ENCODE measurements at places on chromosomes 2 and 18.

DNA sequence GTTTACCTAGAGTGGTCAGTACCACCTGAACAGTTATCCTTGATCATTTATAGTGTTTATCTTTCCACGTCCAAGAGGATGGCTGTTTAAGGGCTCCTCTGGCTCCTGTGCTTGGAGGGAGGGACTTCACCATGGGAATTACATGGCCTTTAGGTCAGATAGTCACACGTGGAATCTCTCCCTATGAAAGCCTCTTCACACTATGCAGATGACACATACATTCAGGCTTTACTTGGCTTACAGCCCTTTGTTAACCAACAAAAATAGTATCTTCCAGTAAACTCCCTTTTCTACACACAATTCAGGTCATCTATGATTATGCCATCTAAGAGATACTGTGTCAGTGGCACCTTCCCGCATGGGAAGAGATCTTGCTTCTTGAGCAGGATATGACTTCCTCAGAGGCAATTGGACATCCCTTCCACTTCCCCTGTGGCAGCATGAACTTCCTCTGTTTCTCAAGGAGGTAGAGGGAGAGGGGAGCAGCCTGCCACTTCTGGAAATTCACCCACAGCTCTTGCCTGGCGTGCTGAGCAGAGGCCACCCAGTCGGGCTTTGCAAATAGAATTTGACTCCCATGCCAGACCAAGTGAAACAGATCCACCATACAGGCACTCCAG lies 53.5 kb downstream of the COLEC12 start:
- DNase-seq, result no peak

DNA sequence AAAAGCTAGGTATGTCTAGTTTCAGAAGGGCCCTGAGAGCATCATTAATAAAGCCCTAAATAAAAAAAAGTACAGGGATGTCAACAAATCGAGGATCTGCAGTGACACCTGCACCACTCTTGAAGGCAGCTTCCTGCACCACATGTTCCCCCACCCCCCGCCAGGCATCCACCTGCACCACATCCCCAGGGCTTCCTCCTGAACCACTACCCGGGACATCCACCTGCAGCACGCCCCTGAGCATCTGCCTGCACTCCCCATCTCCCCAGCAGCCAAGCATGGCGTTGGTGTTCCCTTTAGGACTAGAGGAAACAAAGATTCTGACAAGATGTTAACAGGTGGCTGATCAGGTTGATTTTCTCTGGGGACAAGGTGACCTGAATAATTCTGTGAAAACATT lies 55.2 kb downstream of the DLGAP1 start:
- no peak for DNase-seq

DNA sequence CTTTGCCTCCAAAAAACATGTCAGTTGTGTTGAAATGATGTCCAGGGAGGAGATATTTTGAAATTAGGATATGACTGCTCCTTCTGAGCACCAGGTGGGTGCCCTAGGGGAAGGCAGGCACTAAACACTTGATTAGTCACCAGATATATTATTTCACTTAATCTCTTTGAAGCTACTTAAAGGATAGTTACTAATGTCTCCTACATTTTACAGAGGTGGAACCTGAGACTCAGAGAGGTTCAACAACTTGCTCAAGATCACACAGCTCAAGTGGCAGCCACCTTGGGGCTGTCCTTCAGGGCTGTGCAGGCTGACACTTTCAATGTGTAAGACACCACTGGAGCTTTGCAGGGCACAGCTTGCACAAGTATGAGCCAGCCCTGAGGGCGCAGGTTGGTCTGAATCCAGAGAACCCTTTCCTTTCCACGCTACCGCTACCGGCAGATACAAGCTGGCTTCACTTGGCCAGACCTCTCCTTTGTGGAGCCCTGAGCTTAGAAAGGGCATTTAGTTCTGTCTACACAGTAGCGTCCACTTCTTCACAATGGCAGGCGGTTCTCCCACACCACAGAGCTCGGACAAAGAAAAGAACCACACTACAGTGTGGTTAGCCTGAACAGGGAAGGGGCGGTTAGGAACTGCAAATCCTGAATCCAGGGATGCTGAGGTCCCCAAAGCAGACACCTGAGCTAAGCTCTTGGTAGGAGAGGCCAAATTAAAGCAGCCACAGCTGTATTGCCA lies 16.4 kb downstream of the ALPK2 start:
- DNase-seq, result no peak

- no peak for DNase-seq
These were observed 95.3 kb downstream of the PIGN start for GRCh38 chr18:62091487-62092120.

- DNase-seq, result no peak
These were observed 27.9 kb downstream of the PIEZO2 start for GRCh38 chr18:11121443-11121849.

- DNase-seq, result no peak
These were observed 44.2 kb downstream of the WDPCP start for GRCh38 chr2:63544017-63544627.

- peak; percentile 54 for DNase-seq
These were observed at the start of gene ITPRIPL1 for GRCh38 chr2:96325041-96325883. TSS of gene ITPRIPL1 (plus strand) at chr2:96325317. CDS start at chr2:96325840, 523 bp downstream.

DNA sequence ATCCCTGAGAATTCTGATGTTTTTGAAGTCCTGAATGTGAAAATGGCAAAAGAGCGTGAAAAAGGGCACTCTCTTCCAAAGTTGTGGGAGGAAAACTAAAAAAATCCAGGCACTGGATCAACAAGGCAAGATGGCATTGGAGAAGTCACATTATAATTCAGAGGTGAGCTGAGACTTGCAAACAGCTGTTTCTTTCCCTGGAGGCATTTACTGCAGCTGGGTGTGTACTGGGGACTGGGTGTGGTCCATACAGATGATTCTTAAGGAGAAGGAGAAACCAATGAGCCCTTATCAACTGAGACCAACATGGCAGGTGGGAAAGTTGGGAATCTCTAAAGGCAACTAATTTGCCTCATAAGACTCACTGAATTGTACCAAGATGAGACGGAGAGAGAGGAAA lies 313.9 kb downstream of the TRIB2 start:
- DNase-seq, result no peak

GRCh38 chr2:160506371-160507045 lies 12.9 kb upstream of the RBMS1 start:
- no peak for DNase-seq

DNA sequence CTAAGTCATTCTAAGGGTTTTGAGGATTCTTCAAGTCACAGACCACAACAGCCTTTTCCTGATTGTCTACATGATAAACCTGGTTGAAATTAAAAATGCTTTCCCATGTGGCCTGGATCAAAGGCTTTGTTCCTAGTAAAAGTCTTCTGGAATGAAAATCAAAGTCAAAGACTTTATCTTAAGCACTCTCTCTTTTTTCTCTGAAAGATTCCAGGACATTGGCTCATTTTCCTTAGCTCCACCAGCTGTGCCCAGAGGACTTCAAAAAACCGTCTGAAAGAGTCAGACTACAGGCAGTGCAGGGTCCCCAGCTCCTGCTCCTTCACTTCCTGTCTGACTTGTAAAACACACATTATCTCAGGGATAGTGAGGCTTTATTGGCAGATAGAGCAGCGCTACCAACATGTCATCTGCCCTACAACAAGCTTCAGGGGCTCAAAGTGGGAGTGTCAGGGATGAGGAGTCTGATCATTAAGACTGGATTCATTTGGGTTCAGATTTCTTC lies 148.2 kb downstream of the ESCO1 start:
- DNase-seq, result no peak

DNA sequence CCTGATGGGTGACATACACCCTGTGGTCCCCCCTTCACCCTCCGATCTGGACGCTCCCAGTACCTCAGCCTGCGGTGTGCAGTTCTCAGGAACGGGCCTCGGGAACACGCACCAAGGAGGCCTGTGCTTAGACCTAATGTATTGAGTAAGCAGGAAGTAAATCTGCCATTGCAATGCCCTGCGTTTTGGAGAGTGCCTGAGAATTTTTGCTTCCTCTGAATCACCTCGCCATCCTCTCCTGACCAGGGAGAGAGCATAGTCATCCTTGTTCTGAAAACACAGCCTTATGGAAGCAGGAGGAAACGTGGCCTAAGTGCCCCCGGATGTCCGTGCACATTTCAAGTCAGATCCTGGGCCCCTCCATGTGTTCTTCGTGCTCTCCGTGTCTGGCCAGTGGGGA lies 272.2 kb downstream of the NDUFA10 start:
- DNase-seq, result no peak

- no peak for DNase-seq
These were observed 55.2 kb upstream of the GYPC start for GRCh38 chr2:126600742-126601141.

DNA sequence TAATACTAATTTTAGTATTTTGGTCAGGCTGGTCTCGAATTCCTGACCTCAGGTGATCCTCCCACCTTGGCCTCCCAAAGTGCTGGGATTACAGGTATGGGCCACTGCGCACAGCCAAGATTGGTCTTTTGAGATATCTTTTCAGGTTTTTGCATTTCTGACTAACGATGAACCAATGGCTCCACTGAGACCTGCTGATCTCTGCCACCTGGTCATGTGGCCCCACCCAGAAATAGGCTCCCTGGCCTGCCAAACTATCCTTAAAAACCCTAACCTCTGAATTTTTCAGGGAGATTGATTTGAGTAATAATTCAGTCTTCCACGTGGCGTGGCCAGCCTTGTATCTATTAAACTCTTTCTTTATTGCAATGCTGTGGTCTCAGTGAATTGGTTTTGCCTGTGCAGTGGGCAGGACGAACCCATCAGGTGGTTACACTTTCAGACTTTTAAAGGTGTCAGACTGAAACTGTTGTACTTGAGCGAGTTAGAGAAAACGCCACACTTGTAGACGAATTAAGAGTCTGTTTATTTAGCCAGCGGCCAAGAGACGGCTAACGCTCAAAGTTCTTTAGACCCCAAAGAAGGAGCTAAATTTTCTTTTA lies 85.8 kb upstream of the MSH6 start:
- no peak for DNase-seq

DNA sequence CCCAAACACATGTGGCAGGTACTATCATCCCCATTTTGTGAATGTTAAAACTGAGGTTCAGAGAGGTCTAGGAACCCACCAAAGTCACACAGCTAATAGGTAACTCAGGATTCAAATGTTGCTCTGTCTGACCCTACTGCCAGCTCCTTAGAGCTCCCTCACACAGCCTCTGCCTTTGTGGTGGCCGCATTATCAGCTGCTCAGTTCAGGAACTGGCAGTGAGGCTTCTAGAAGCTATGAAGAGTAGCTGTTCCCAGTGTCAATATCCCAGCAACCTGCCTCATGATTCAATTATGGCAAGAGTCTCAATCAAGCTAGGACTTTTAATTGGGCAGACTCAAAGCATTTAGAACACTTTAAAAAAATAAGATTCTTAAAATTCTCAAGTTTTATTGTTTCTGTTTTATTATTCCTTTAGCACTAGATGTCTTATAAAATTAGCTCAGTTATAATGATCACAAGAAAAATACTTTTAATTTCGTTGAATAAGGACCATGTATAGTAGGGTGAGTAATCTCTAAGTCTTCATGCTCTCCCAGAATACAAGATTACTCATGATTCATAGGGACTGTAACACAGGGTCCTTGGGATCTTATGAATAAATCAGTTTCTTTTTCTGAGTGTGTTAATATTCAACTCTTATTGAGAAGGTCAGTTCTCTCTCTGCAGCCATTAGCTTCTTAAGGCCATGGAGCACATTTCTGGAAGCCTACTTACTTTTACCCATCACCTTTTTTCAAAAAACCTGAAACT lies 342.7 kb downstream of the RND3 start:
- DNase-seq, result no peak

DNA sequence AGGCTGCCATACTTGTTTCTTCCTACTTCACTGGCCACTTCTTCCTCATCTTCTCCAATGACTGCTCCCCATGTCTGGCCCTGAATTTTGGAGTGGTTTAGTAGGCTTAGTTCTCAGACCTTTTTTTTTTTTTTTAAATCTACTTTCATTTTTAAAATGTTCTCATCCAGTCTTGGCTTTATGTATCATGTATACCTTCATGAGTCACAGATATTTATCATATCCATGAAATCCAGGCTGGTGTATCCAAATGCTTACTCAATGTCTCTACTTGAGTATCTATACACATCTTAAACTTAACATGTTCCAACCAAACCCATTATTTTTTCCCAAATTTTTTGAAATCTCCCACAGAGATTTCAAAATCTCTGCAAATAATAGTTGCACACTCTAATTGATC lies 26.3 kb upstream of the CFAP36 start:
- no peak for DNase-seq

DNA sequence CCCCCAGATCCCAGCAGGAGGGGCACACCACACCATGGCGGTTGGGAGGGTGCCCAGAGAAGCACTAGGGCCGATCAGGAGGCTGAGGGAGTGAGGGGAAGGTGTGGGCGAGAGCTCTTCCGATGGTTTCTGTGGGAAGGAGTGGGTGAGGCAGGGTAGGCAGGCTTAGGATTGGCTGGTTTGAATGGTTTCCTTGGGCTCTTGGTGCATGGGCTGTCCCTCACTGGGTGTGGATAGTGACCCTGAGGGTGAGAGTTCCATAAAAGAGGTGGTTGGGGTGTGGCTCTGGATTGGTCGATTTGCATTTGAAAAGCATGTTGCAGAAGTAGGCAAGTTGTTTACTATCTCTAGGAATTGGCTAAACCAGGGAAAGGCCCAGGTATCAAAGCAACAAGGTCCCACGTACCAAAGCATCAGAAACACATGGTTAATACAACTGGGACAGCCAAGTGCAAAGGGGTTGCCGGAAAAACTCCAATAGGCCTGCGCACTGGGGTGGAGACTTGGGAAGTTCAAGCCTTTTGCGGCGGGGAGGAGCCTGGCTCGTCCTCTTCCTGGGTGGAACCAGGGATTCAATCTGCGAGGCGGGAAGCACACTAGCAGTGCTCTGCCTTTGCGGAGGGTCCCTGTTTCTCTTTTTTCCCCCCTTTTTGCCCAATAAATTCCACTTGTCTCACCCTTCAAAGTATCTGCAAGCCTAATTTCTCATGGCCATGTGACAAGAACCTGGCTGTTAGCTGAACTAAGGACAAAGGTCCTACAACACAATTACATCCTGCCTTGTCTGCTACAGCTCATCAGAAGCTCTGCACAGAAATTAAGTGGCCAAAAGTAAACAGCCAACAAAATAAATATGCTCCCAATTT lies 43.2 kb downstream of the IL1R2 start:
- no peak for DNase-seq

DNA sequence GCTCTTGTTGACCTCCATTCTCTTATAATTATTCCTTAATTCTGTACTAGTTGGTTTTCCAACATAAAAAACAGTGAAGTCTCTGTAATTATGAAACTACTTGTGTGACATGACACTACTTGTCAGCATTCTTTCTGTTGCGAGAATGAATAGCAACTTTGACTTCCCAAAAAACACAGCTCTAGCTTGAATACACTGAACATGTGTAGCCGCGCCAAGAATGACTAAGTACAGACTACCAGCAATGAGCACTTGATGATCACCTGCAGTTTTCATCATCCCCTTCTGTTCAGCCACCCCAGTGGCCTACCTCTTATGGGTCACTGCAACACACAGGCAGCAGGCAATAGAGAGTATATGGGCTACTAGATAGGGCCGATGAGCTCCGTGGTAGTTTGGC lies 229.3 kb downstream of the TGIF1 start:
- DNase-seq, result no peak

DNA sequence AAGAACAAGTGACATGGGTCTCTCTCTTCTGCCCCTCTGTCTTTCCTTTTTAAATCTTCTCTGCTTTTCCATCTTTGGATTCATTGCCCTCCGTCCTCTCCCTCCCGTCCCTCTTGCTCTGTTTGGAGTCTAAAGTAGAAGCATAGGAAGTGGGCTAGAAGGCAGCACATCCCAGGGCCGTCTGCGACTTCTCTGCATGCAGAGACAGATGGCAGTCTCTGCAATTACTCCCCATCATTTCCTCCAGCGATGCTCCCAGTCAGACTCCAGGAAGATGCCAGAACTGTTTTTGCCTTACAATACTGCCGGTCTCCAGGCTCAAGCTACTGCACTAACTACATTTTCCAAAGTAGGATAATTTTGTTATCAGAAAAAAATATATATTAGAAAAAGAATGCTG lies 35.2 kb upstream of the LPIN2 start:
- no peak for DNase-seq

GRCh38 chr2:237474442-237474911 lies 12.6 kb upstream of the MLPH start:
- no peak for DNase-seq
